ENCODE measurements at places on chromosomes 2 and 18. TPM values are rescaled to one million over a fixed set of nuclear protein-coding genes. Genes with fewer than 3 reads are reported as not detected.

- H3K36me3 ChIP-seq: no peaks in the 10 kb centered on the region
- H3K4me3 ChIP-seq: peak overlapping the region; percentile 71
- peaks cover 12% of the 10 kb centered on the region for H3K4me1 ChIP-seq
- DNase-seq: no peak
- H3K27ac ChIP-seq: peak overlapping the region; percentile 55
Observed at GRCh38 chr2:119679526-119679837, 481 bp downstream of the TMEM177 start.

- peaks cover 40% of the 10 kb centered on the region for H3K4me1 ChIP-seq
- no peaks in the 10 kb centered on the region for H3K36me3 ChIP-seq
- no peak overlapping the region for H3K4me3 ChIP-seq
- DNase-seq: no peak
- H3K27ac ChIP-seq: no peak overlapping the region
Observed at GRCh38 chr2:105950521-105951383, 206.0 kb downstream of the NCK2 start.

DNA sequence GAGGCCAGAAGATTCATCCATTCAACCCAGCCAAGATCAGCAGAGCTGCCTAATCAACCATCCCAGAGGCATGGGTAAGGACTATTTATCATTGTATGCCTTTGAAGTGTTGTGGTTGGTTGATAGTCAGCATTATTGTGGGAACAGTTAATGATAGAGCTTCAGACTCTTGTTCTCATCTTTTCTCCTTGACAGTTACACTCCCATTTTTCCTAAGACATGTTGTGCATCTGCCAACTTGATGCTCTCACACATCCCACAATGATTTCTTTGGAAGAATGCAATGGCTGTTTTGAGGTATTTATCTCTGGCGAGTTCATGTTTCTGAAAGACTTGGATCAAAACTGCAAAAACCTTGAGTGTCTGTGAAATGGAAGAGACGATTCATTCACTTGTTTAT, 55.4 kb downstream of the FASTKD2 start:
- H3K4me3 ChIP-seq: no peak overlapping the region
- no peaks in the 10 kb centered on the region for H3K4me1 ChIP-seq
- no peaks in the 10 kb centered on the region for H3K36me3 ChIP-seq
- no peak overlapping the region for H3K27ac ChIP-seq
- no peaks in the 10 kb centered on the region for H3K27me3 ChIP-seq
- no peak for DNase-seq

GRCh38 chr2:176149481-176149938, 1.8 kb upstream of the HOXD4 start:
- peaks cover 64% of the 10 kb centered on the region for H3K27me3 ChIP-seq
- H3K4me1 ChIP-seq: no peaks in the 10 kb centered on the region
- no peak for DNase-seq
- no peaks in the 10 kb centered on the region for H3K36me3 ChIP-seq

DNA sequence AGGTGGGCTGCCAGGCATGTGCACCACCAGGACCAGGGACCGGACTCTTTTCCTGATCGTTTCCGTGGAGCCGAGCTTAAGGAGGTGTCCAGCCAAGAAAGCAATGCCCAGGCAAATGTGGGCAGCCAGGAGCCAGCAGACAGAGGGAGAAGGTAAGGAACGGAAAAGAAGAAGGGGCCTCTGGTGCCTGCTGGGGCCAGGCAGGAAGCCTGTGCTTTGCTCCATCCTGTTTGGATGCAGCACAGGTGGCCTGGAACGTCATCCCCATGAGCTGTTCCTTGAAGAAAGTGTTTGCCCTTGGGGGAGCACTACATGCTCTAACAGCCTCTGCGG, 33.9 kb downstream of the CNGA3 start:
- no peak for DNase-seq
- H3K4me1 ChIP-seq: no peaks in the 10 kb centered on the region
- no peaks in the 10 kb centered on the region for H3K36me3 ChIP-seq
- no peak overlapping the region for H3K27ac ChIP-seq
- H3K4me3 ChIP-seq: no peak overlapping the region

DNA sequence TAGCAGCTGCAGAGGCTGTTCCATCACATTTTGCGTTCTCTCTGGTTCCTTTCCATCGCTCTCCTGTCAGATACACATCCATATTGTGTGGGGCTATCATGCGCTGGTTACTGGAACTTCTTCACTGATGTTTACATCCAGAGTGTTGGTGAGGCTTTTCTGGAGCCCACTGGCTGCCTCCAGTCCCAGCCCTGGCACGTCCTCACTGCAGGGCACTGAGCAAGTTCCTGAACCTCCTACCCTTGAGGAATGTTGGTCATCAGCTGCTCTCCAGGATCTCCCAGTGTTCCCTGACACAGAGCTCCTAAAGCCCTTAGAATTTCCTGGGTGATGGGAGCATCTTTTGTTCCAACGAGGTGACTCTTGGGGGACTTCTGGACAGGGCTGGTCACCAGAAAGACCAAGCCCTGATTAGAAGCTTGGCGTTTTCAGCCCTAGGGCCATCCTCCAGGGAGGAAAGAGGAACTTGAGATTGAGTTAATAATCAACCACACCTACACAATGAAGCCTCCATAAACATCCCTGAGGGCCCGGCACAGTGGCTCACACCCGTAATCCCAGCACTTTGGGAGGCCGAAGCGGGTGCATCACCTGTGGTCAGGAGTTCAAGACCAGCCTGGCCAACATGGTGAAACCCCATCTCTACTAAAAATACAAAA, 81.3 kb downstream of the TFCP2L1 start:
- no peak for DNase-seq
- no peaks in the 10 kb centered on the region for H3K4me1 ChIP-seq
- H3K27me3 ChIP-seq: no peaks in the 10 kb centered on the region
- H3K27ac ChIP-seq: no peak overlapping the region
- H3K36me3 ChIP-seq: no peaks in the 10 kb centered on the region
- no peak overlapping the region for H3K4me3 ChIP-seq

- DNase-seq: peak; percentile 60
- H3K4me1 ChIP-seq: peaks cover 90% of the 10 kb centered on the region
- no peak overlapping the region for H3K27ac ChIP-seq
- no peaks in the 10 kb centered on the region for H3K27me3 ChIP-seq
- H3K36me3 ChIP-seq: no peaks in the 10 kb centered on the region
Observed at GRCh38 chr2:234444893-234445292, 52.0 kb downstream of the ARL4C start.

DNA sequence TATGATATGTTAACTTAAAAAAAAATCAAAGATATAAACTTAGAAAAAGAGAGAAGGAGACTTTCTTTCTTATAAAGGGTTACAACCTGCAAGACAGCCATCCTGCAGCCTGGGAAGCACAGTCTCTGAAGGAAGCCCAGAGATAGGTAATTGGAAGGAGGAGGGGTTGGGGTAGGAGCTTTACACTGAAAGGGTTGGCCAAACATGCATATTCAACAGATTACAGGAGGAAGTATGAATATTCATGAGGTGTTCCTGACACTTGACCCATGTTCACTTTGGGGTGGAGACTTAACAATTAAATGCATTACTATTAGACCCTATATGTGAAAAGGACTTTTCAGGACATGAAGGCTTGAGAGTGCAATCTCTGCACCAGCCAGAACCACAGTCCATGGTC, 71.7 kb upstream of the CDH2 start:
- no peak overlapping the region for H3K27ac ChIP-seq
- no peak for DNase-seq
- H3K27me3 ChIP-seq: no peaks in the 10 kb centered on the region
- H3K4me3 ChIP-seq: no peak overlapping the region
- H3K4me1 ChIP-seq: no peaks in the 10 kb centered on the region

GRCh38 chr2:27932396-27932795, 41.9 kb downstream of the BABAM2 start:
- no peak overlapping the region for H3K4me3 ChIP-seq
- H3K27me3 ChIP-seq: no peaks in the 10 kb centered on the region
- H3K4me1 ChIP-seq: no peaks in the 10 kb centered on the region
- no peak overlapping the region for H3K27ac ChIP-seq
- no peaks in the 10 kb centered on the region for H3K36me3 ChIP-seq

- DNase-seq: no peak
- no peak overlapping the region for H3K27ac ChIP-seq
- no peaks in the 10 kb centered on the region for H3K4me1 ChIP-seq
- H3K4me3 ChIP-seq: no peak overlapping the region
Observed at GRCh38 chr2:132463719-132464118, 47.1 kb downstream of the GPR39 start.

- no peak for DNase-seq
- H3K27ac ChIP-seq: no peak overlapping the region
- no peaks in the 10 kb centered on the region for H3K27me3 ChIP-seq
- H3K36me3 ChIP-seq: no peaks in the 10 kb centered on the region
- H3K4me1 ChIP-seq: no peaks in the 10 kb centered on the region
- H3K4me3 ChIP-seq: no peak overlapping the region
Observed at GRCh38 chr18:66958309-66958708, 354.4 kb upstream of the CDH19 start.

GRCh38 chr2:70160545-70160944, 30.3 kb downstream of the C2orf42 start:
- no peaks in the 10 kb centered on the region for H3K4me1 ChIP-seq
- H3K27ac ChIP-seq: no peak overlapping the region
- no peak overlapping the region for H3K4me3 ChIP-seq
- peaks cover 8% of the 10 kb centered on the region for H3K36me3 ChIP-seq
- no peak for DNase-seq
- no peaks in the 10 kb centered on the region for H3K27me3 ChIP-seq

DNA sequence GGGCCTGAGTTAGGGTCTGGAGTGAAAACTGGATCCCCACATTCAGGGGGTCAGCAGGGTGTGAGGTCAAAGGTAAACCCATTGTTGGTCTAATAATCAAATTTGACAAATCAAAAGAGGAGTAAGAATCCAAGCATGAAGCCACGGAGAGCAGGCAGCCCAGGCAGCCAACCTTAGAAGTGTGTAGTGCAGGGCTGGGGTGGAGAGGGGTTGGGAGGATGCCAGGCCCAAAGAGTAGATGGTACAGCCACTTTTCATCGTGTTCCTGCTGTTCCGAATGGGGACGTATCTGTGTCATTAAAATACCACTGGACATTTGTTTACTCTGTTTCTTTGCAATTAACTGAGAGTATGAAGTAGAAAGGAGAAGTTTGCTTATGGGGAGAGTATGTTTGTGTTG, 16.5 kb upstream of the SPTBN1 start:
- H3K36me3 ChIP-seq: no peaks in the 10 kb centered on the region
- DNase-seq: no peak
- H3K4me1 ChIP-seq: no peaks in the 10 kb centered on the region
- no peak overlapping the region for H3K27ac ChIP-seq

GRCh38 chr2:10124538-10125045, 2.1 kb downstream of the RRM2 start:
- peak; percentile 63 for DNase-seq
- peaks cover 7% of the 10 kb centered on the region for H3K27me3 ChIP-seq
- H3K36me3 ChIP-seq: no peaks in the 10 kb centered on the region
- H3K4me3 ChIP-seq: no peak overlapping the region

GRCh38 chr2:139170406-139170805, 390.2 kb upstream of the NXPH2 start:
- no peak overlapping the region for H3K4me3 ChIP-seq
- H3K36me3 ChIP-seq: no peaks in the 10 kb centered on the region
- no peak overlapping the region for H3K27ac ChIP-seq
- no peaks in the 10 kb centered on the region for H3K27me3 ChIP-seq
- DNase-seq: no peak

DNA sequence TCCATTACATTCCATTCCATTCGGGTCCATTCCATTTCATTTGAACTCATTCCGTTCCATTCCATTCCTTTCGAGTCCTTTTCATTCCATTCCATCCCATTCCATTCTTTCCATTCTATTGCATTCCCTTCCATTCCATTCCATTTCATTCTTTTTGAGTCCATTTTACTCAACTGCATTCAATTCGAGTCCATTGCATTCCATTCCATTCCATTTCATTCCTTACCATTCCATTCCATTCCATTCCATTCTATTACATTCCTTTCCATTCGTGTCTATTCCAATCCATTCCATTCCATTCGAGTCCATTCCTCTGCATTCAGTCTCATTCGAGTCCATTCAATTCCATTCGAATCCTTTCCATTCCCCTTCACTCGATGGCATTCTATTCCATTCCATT, 1128.8 kb downstream of the RPIA start:
- H3K36me3 ChIP-seq: no peaks in the 10 kb centered on the region
- no peak for DNase-seq
- no peak overlapping the region for H3K4me3 ChIP-seq
- H3K27ac ChIP-seq: no peak overlapping the region

DNA sequence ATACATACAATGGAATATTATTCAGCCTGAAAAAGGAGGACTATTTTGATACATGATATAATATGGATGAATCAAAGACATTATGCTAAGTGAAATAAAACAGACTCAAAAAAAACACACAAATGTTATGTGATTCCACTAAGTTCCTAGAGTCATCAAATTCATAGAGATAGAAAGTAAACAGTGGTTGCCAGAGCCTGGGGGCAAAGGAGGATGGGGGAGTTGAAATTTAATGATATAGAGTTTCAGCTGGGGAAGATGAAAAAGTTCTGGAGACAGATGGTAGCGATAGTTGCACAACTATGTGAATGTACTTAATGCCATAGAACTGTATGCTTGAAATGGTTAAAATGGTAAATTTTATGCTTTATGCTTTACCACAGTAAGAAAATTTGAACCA, 119.7 kb downstream of the METTL4 start:
- H3K36me3 ChIP-seq: no peaks in the 10 kb centered on the region
- no peak overlapping the region for H3K4me3 ChIP-seq
- H3K4me1 ChIP-seq: no peaks in the 10 kb centered on the region
- no peak for DNase-seq
- H3K27ac ChIP-seq: no peak overlapping the region
- H3K27me3 ChIP-seq: no peaks in the 10 kb centered on the region

- no peak within 1 kb of the TSS for H3K4me3 ChIP-seq
- no peak within 1 kb of the TSS for H3K27ac ChIP-seq
- no peak for DNase-seq
- H3K27me3 ChIP-seq: no peaks in the 10 kb centered on the region
Observed at GRCh38 chr18:31042406-31043181, at the start of gene DSC3. Gene DSC3, minus strand, starts transcription at chr18:31042742. Its CDS starts 82 bp downstream, at chr18:31042660.

DNA sequence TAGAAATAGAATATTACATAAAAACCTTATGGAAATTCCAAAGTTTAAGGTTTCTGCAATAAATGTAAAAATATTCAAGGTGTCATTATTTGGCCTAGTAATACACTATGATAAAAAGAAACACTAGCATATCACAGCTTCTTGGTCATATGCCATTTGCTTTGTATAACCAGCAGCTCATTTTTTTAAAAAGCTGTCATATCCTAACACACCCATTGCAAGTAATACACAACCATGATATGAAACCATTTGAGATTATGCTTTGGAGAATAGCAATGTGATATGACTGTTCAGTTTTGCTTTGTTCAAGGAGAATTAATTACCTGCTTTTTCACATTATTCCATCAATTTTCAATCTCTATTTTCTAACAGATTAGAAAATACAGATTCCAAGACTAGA, 149.0 kb downstream of the IKZF2 start:
- no peak overlapping the region for H3K4me3 ChIP-seq
- H3K27me3 ChIP-seq: no peaks in the 10 kb centered on the region
- no peak for DNase-seq
- H3K27ac ChIP-seq: no peak overlapping the region
- H3K4me1 ChIP-seq: no peaks in the 10 kb centered on the region

GRCh38 chr2:8134473-8134932, 547.4 kb upstream of the ID2 start:
- no peak overlapping the region for H3K4me3 ChIP-seq
- H3K27me3 ChIP-seq: no peaks in the 10 kb centered on the region
- H3K27ac ChIP-seq: no peak overlapping the region

NYAP2 gene
- not detected for total RNA-seq

BIN1 gene
- total RNA-seq: 87.3 TPM

CDCA7 gene
- 25.9 TPM for total RNA-seq

CENPA gene
- total RNA-seq: 21.6 TPM

All from CD8-positive, alpha-beta memory T cell (primary cell).